ENCODE measurements at places on chromosomes 7 and 10. TPM values are rescaled to one million over a fixed set of nuclear protein-coding genes. Genes with fewer than 3 reads are reported as not detected.
A peak's percentile ranks its signal among the peaks of the same experiment; 100 is the strongest.

DNA sequence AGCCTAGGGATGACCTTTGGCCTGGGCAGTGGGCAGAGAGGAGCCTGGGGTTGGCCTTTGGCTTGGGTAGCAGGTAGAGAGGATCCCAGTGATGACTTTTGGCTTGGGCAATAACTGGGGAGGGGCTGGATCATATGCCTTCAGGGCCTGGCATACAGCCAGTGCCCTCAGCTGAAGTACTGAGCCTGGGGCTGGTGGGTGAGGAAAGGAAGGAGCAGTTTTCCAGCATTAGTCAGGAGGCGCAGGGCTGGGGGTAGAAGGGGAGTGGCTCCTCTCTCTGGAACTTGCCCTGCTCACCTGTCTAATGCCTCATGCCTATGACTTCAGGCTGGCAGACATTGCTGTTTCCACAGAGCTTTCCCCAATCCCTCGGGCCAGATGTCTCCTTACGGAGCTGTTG, 15.2 kb upstream of the COMTD1 start:
- DNase-seq, result no peak

DNA sequence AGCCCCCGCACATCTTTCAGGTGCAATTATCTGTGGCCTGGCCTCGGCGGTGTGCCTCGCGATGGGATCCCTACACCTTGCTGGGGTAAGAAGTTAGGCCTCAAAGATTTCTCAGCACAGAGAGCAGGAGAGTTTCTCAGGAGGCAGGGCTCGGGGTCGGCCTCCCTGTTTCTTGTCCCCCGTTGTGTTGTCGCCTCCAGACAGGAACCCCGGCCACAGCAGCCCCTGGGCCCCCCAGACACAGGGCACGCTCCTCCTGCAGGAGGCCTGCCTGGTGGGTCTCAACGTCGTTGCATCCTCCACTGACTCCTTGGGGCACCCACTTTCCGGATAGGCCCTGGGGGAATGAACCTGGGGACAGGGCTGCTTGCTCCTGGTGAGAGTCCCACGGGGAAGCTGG, 229.1 kb upstream of the SHH start:
- no peak for DNase-seq

Gene KLF14
- total RNA-seq, result not detected

GRCh38 chr10:33376976-33377657, 42.6 kb upstream of the NRP1 start:
- peak; percentile 73 for DNase-seq

DNA sequence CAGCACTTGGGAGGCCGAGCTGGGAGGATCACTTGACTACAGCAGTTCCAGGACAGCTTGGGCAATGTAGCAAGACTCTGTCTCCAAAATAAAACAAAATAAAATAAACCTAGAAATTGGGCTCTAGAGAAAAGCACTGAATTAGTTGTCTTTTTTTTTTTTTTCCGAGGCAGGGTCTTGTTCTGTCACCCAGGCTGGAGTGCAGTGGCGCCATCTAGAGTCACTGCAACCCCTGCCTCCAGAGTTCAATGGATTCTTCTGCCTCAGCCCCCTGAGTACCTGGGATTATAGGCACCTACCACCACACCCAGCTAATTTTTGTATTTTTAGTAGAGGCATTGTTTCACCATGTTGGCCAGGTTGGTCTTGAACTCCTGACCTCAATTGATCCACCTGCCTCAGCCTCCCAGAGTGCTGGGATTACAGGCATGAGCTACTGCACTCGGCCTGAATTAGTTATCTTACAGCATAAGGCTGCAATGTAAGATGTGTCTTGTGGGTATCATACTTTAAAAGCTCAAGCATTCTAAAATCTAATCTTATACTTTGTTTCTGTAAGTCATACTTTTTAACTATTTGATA, 12.8 kb downstream of the MEIG1 start:
- DNase-seq, result peak; percentile 39

DNA sequence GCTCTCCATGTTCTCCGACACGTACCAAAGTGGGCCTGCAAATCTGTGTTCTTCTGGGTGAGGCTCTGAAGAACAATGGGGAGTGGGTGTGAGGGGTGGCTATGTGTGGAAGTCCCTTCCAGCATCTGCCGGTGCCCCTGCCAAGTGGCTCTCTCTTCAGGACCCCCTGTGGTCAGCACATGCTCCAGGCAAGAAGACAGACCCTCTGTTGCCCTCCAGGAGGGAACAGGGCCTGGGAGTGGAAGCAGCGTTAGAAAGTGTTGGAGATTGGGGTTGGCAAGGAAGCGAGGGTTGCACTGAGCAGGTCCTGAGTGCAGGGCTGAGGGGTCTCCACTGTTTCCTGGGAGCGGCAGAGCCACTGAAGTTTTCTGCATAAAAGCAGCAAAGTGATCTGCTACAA, 60.5 kb downstream of the EMX2 start:
- no peak for DNase-seq

DNA sequence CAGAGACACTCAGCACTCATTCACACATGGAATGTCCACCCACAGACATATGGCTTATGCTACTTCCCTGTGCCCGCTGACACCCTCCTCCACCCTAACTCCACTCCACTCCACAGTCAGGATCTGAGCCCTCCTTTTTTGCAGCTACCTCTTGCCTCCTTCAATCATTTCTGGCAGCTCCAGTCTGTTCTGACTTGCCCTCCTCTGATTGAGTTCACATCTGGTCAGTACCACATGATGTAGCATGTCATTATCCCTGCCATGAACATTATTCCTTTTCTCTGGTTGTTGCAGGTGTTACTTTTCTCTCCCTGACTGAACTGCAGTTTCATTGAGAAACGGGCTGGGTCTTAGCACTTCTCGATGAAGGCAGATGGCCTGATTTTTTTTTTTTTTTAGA, 130.1 kb upstream of the EGR2 start:
- DNase-seq, result no peak

- no peak for DNase-seq
Measured at GRCh38 chr10:26407406-26407969, 30.7 kb upstream of the APBB1IP start.

DNA sequence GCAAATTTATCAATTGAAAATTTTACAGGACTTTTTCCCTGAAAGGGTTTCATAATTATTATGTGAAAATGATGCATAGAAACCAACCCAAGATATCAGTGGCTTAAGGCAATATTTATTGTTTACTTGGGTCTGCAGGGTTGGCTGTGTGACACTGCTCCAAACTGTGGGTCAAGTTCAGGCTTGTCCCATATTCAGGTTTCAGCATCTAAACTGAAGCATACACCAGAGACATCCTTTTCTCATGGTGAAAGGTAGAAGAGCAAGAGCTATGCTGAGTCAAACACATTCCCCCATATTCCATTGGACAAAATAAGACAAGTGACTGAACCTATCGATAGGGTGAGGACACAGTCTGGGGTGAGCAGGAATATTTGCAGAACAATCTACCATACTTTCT, 110.9 kb downstream of the MAPK8 start:
- DNase-seq, result no peak

DNA sequence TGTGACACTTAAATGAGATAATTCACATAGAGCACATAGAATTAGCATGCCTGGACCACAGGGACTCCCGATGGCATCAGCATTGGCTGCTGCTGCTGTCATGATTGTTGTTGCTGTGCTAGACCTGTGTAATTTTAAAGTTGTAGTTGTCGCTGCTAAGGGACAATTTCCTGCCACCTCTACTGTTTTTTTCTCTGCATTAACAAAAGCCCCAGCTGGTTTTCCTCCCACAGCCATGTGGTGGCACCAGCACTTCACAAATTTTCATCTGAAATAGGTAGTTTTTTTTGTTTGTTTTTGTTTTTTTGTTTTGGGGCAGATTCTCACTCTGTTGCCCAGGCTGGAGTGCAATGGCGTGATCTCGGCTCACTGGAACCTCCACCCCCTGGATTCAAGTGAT, 25.4 kb upstream of the PRXL2A start:
- peak; percentile 46 for DNase-seq

GRCh38 chr10:79139124-79139835, 70.5 kb downstream of the ZMIZ1 start:
- DNase-seq, result peak; percentile 90

Gene C1QL3
- 0.35 TPM for total RNA-seq

- DNase-seq, result no peak
Measured at GRCh38 chr7:158676171-158676840, 28.3 kb downstream of the NCAPG2 start.

Gene MBLAC1
- total RNA-seq, result 3.7 TPM

Gene VKORC1L1
- total RNA-seq, result 7.3 TPM

DNA sequence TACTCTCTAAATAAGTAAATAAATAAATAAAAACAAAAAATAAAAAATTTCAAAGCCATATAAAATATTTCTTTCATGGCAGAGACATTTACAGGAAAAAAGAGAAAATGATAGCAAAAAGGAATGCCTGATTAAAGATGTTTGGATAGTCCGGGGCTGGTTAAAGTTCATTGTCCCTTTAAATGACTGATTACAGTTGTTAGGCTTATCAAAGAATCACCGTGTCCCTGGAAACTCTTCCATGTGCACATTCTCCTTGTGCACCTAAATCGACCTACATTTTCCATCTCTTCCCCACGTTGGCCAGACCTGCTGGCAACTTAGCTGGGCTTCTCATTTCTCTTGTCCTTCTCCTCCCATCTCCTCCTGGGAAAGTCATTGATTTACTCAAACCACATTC, 69.1 kb downstream of the ABCB5 start:
- no peak for DNase-seq

GRCh38 chr10:62779487-62780248, 24.9 kb upstream of the ADO start:
- DNase-seq, result no peak

GRCh38 chr10:2137549-2138174, 400.3 kb upstream of the ADARB2 start:
- DNase-seq, result peak; percentile 52

DNA sequence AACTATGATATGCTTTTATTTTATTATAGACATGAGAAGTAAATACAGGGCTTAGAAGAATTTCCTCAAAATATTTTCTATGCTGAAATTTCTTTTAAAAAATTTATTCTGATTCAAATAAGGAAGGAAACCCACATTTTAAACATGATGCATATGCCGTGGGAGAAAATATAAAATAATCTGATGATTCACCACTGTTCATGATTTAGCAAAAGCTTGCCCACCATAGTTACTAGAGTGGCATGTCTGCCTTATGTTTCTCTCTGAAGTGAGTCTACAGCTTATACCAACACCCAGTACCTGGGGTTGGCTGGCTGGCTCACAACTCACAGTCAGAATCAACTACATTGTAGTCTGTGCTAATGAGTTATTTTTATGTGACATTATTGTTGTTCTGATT, 102.0 kb downstream of the GNAI1 start:
- DNase-seq, result no peak

Gene TAS2R3
- total RNA-seq, result not detected

Gene CHCHD3
- 95.1 TPM for total RNA-seq

DNA sequence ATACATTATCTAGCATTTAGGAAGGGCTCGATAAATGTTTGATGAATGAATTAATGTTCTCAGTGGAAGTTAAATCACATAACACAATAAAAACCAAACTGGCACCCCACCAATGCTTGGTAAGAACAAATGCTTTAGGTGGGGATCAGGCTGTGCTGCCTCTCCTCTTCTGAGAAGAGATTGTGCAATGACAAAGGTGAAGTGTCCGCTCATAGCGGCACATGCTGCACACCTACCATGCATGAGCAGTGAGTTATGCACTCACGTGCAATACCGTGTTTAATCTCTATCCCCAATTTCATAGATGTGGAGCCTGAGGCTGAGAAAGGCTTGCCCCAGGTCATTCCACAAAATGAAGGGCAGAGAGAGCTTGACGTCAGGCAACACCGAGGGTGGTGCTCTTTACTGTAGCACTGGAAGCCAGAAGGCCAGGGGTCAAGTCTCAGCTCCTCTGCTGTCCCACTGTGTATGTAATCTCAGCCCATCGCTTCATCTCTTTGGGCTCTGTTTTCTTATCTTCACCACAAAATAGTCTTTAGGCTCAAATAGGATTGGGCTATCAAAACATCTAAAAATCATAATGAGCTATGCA, 72.9 kb upstream of the EFCAB10 start:
- DNase-seq, result no peak

Gene TUBB8
- total RNA-seq, result not detected

Gene IDI2
- total RNA-seq, result not detected

DNA sequence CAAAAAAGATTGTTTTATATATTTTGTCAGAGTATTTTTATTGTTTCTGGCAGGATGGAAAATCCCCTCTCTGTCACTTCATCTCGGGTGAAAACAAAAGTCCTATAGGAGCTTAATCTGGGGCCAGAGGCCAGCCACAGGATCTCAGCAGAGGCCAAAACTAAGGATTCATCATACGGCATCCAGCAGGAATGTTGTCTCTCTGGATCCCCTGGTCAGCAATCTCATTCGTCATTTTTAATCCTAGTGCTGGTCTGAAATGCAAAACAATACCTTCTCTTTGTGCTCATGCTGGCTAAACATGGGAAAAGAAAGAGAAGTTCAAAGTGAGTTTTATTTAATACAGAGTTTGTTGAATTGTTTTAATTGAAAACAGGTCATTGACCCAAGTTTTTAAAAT, 482.5 kb upstream of the AUTS2 start:
- no peak for DNase-seq

DNA sequence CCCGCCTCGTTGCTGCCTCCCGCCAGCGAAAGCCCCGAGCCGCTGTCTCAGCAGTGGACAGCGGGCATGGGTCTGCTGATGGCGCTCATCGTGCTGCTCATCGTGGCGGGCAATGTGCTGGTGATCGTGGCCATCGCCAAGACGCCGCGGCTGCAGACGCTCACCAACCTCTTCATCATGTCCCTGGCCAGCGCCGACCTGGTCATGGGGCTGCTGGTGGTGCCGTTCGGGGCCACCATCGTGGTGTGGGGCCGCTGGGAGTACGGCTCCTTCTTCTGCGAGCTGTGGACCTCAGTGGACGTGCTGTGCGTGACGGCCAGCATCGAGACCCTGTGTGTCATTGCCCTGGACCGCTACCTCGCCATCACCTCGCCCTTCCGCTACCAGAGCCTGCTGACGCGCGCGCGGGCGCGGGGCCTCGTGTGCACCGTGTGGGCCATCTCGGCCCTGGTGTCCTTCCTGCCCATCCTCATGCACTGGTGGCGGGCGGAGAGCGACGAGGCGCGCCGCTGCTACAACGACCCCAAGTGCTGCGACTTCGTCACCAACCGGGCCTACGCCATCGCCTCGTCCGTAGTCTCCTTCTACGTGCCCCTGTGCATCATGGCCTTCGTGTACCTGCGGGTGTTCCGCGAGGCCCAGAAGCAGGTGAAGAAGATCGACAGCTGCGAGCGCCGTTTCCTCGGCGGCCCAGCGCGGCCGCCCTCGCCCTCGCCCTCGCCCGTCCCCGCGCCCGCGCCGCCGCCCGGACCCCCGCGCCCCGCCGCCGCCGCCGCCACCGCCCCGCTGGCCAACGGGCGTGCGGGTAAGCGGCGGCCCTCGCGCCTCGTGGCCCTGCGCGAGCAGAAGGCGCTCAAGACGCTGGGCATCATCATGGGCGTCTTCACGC, 825 bp downstream of the ADRB1 start:
- DNase-seq, result no peak
